ENCODE measurements at places on chromosomes 1 and 21.

DNA sequence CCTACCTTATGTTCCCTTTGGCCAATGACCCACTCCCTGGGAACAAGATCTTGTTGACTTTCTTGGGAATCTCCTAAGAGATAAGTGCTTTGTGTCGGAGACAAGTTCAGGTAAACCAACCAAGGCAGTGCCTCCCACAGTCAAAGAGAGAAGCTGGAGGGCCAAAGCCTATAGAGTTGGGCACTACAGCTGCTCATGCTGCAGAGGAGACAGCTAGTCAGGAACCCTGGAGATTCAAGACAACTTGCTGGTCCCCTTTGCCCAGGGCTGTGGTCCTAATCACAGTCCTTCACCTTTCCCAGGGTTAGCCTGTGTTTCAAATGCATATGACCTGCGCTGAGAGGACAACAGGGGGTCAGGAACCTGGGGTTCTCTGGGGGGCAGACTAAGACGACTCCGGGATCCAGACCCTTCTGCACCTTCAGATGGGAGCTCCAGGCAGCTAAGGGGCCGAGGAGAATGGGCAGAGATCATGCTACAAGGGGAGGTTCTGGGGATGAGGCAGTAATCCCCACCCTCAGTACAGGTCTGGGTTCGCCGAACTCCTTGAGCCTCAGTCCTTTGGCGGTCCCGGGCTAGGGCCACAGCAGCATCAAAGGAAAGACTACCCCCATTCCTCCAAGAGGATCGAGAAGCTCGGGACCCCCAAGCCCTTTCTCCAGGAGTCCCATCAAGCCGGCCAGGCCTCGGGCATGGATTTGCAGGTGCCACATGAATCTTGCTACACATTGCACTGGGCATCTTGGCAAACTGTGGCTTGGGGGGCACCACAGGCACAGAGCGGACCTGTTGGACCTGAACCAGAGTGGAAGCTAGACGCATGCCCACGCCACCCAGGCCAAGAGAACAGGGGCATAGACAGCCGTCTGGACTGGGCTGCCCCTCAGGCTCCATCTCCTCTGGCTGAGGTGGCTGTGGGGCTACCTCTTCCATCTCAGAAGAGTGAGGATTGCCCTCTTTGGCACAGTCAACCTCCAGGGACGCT is 2.0 kb upstream of the USF1 start:
- no peak for DNase-seq

DNA sequence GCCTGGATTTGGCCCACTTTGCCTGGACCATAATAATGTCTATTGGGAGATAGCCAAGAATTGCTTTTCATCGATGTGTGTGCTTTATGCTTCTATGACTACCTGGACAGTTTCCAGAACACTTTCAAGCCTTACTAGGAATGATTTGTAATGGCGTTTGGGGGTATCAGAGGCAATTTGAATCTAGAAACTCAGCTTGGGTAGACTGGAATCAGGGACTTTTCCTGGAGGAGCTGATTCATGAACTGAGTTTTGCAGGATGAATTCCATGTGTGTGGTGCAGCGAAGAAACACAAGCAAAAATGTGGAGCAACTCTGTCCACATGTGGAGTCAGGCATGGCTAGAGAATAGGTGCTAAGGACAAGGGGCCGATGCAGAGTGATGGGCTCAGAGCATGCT is 11.9 kb upstream of the TMEM61 start:
- DNase-seq = no peak

DNA sequence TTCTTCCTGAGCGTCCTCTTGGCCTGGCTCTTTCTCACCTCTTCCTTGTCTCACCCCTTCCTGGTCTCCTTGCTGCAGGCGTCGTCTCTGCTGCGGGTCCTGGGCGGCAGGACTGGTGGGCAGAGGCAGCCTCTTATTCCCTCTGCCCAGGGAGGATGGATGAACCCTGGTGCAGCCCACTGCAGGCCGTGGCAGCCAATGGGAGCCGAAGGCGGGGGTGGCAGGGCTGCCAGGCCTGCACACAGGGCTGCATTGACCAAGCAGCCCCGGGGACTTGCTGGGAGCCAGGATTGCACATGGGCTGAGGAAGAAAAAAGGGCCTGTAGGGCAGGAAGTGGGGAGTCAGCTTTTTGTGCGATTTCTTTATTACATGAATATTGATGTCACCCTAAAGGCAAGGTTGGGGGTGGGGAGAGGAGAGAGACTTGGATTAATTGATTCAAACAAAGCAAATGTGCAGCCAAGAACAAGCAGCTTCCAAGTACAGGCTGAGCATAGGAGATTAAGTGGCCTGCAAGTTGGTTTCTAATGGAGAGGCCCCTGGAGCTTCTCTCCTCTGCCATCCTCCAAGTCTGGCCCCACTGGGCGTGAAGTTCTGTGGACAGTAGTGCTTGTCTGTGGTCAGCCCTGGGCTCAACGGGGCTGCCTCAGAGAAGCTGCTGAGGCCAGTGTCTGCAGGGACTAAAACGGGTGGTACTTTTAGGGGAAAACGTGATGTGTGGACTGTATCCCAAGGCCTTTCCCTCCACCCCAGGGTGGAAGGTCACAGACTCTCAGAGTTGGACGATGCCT is at the start of gene S100B:
Gene S100B (minus strand): TSS at position 108 of the 792 bp plus-strand sequence. CDS start 2,667 bp downstream, outside the sequence.
- no peak for DNase-seq

DNA sequence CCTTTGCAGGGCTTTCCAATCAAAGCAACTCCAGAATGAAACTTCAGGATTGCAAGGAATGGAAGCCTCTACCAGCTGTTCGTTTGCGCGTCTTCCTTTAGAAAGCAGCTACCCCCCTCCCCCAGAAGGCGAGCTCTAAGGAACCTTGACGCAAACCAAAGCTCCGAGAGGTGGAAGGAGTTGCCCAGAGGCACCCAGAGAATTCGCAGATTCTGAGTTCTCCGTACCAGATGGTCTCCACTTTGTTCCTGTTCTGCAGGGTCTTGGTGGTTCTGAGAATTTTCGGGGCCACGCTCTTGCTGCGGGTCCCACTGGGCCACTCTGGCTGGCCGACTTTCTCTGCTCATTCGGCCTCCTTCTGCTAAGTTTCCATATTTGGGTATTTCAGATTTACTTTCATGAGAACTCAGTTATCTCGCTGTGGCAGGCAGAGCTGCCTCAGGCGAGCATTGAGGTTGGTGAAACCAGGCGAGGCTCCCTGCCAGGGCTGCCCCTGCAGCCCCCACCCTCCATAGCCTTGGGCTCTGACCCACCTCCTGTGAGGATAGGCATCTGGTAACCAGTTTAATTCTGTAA is 801 bp downstream of the TRAF5 start:
- no peak for DNase-seq

GRCh38 chr1:212733109-212733508 is 33.5 kb upstream of the BATF3 start:
- DNase-seq = no peak

- peak; percentile 32 for DNase-seq
These were observed 20.6 kb upstream of the TTC34 start for GRCh38 chr1:2821966-2822620.

DNA sequence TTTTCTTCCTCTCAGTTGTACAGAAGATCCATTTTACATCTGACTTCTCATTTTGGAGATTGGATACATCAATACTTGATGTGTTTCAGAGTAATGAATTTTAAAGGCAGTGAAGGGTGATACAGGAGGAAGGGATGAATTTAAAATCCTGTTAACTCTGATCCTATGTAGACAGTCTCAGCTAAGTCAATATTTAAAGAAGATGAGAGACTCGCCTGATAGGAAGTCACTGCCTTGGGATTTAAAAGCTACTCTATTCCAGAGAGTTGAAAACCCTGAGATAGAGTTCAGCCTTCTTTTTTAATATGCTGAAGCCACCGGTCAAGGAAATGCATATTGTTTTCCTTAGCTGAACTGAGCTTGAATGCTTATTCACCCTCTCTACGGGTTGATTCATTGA is 42.7 kb downstream of the HUNK start:
- DNase-seq = no peak

DNA sequence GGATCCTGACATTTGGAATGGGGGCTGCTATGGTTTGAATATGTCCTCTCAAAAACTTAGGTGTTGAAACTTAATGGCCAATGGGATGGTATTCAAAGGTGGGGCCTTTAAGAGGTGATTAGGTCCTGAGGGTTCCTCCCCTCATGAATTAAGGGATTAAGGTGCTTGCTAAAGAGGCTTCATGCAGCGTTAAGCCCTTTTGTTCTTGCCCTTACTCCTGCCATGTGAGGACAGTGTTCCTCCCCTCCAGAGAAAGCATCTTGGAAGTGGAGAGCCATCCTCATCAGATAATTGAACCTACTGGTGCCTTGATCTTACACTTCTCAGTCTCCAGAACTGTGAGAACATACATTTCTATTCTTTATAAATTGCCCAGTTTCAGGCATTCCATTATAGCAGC is 146.6 kb downstream of the KCNJ6 start:
- no peak for DNase-seq

DNA sequence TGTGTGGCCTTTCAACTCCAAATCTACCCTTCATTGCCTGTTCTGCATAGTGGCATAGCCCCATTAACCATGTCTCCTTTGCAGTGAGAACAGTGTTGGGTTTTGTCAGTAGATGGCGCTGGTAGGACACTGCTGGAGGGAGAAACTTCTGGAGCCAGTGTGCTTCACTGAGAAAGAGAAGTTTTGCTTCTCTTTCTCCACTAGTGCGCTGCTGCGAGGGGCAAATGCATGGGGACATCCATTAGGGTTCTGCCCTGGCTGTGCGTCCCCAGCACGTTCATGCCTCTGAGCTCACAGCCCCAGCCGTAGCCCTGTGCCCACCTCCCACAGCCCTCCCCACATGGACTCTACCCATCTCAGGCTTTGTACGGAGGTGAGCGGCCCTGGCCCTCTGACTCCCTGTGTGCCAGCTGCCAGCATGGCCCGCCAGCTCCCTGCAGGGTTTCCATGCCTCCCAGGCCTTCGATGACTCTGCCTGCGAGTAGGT is 53.1 kb downstream of the RIMS3 start:
- peak; percentile 59 for DNase-seq

DNA sequence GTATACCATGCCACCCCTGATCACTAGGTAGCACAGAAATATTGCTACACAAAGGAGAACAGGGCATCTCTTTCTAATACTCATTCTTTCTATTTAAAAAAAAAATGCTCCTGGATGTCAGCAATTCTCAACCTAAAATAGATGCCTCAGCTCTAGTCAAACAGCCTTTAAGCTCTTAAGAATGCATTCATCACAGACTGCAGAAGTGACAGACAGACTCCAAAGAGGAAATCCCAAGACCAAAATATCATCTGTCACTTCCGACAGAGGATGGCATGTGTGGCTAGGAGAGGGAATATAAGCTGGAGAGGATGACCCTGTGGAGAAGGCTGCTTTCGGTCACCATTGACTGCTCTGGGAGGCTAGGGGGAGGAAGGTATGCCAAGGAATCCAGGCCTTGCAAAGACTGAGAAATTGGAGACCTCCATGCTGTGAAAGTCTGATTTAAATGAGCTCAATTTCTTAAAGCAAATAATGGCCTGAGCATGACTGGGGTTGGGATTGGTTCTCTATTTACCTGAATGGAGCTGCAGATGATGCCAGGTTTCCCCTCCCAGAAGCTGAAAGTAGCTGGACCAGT is 277.4 kb downstream of the BRINP2 start:
- DNase-seq = no peak

DNA sequence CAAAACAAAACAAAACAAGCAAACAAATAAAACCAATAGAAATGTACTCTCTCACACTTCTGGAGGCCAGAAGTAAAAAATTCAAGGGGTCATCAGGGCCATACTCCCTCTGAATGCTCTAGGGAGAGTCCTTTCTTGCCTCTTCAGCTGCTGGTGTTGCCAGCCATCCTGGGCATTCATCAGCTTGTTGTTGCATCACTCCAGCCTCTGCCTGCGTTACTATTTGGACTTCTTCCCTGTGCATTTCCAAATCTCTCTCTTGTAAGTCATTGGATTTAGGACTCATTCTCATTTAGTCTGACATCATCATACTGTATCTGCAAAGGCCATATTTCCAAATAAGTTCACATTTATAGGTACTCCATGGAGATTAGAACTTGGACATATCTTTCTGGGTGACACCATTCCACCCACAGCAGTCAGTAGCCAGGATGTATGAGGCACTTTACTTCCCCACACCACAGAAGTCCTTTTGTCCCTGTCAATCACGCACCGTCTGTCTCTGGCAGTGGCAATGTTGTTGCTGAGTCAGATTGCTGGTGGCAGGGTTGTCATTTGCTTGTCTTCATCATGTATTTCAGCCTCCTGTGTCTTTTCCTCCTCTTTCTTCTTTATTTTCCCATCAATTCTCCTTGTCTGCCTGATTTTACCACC is 151.0 kb upstream of the KCNJ6 start:
- DNase-seq = no peak

- peak; percentile 57 for DNase-seq
These were observed at the start of gene AGMAT for GRCh38 chr1:15584489-15585363. TSS of gene AGMAT (minus strand) at chr1:15585051. CDS start at chr1:15584967, 84 bp downstream.

DNA sequence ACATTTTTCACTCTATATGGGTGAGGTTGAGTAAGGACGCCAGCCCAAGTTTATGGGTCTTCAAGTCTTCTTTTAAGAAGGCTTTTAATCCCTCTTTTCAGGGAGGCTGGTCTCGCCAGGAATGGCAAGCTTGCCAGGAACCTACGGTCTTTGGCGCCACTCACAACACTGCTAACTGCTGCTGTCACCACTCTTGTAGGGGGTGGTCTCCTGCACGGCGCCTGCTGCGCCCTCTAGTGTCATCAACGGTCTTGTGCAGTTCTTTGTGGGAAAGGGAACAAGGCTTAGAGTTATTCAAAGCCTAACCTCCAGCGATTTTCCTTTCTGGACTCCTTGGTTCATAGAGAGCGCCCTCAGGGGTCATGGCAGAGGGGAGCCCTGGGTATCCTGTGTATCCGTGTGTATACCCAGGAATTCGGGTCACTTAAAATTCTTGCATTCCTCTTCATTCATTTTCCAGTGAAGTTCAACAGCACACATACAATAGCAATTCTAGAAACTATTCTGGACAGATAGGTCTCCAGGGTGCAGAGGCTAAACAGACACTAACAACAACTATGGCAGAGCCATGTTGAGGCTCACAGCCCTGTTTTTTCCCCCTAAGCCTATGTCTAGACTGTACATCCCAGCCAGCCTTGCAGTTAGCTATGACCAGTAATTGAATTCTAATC is 392.8 kb upstream of the CAMK1G start:
- DNase-seq = peak; percentile 13

GRCh38 chr1:5111581-5111980 is 457.2 kb downstream of the AJAP1 start:
- no peak for DNase-seq

DNA sequence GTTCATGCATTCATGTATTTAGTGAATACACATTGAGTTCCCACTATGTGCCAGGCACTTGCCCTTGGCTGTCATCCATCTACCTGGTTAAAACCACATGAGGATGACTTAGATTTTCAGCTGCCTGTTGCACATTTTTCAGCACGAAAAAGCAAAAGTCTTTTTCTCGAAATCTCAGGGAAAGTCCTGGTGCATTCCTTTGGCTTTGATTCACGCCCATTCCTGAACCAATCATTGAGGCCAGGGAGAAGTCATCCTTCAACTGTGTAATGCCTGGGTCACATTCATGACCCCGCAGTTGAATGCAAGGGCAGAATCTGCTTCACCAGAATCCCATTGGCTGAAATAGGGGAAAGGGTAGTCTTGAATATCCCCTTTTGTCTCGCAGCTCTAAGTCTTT is 84.4 kb downstream of the RNF220 start:
- DNase-seq = no peak

DNA sequence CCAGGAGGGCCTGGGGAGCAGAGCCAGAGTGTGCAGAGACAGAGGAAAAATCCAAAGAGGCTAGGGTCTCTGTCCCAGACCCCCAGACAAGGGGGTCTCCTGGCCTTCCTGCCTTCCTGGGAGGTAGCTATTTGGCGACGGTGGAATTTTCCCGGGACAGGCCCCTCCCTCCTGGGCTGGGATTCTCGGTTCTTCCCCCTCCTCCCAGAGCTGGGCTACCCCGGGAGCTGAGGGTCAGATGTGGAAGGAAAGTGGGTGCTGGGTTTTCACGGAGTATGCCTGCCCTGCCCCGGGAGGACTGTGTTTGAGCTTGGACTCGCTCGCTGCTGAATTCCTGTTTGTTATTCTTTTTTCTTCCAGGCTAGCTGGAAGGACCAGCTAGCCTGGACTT is 759 bp downstream of the AMPD2 start:
- DNase-seq = no peak

Data from stimulated activated CD4-positive, alpha-beta T cell treated with anti-CD3 and anti-CD28 coated beads, Interleukin-12 subunit alpha, Interleukin-12 subunit beta, amount 100 ng/mL, for 24 hours (primary cell).